ENCODE measurements at places on chromosomes 7 and 10.

DNA sequence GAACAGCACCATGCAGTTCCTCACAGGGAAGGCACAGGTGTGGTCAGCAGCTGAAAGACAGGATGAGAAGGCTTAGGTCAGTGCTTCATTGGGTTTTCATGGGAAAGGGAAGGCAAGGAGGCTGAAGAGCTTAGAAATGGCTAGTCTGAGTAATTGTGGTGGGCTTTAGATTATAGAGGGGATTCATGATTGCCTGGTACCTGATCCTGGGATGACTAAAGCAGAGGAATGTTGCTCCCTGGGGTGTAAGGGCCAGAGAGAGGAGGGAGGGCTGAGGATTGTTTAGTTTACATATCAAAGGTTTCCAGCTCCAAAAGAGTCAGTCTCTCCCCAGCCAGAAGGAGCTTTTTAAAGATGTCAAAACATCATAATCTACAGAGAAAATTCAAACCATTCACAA lies 396.3 kb upstream of the POM121L12 start:
- no peak for DNase-seq

DNA sequence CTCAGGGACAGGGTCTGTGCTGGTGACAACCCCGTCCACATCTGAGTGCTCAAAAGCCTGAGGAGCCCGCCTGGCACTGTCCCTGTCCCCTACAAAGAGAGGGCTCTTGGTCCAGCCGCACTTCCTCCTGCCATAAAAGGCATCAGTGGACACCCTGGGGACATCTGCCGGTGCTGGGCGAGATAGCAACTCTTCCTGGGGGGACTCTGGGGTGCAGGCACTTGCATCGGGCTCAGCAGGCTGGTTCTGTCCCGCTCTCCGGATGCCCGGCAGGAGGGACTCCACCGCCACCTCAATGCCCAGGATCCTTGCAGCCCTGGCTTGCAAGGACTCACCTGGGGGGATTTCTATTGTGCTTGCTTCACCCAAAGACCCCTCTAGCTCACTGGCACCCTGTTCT lies 32.8 kb downstream of the JCAD start:
- DNase-seq: no peak

DNA sequence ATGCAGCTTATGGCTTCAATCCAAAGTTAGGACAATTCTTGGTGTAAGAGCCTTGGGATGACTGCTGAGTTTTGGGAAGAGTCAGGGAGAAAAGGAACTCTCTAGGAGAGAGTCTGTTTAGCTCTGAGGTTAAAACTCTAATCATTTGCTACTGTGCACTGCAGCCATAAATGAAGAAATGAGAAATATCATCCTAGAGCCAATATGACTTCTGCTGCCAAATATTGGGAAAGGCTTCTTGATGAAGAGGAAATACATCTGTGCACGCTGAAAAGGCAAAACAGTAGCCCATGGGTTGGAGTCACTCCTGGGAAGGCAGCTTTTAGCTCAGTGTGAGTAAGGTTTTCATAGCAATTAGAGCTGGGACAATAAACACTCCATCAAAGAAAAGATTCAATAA lies 308.8 kb downstream of the SFMBT2 start:
- no peak for DNase-seq

- no peak for DNase-seq
These were observed 649 bp downstream of the SCD start for GRCh38 chr10:100347568-100348195.

DNA sequence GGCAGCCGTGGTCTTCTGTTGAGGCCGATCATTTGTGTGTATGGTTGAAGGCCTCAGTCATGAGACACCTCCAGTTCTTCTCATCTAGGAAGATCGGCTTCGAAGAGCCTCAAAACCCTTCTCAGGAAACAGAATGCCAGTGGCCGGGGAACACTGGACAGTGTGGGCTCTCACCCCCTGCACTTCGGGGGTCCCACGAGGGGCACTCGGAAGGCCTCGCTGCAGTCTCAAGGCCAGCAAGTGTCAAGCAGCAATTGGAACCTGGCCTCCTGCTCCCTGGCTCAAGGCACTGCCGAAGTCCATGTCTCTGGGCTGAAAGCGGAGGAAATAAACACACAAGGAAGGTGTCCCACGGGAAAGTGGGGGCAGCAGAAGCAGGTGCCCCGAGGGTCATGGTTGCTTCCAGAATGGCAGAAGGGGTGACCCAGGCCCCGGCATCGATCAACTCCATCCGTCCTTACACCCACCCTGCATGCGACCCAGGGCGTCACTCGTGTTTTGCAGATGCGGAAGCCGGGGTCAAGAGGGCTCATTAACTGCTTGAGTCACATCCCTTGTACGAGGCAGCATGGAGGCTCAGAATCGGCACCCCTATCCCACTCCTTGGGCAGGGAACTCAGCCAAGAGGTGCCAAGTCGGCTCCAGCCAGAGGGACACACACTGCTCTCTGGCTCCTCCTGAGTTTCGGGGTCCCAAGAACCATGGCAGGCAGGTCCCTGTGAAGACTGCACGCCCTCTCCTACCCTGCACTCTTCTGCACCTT lies 231.3 kb upstream of the SHH start:
- DNase-seq: no peak

- DNase-seq: no peak
These were observed 105.6 kb downstream of the CTBP2 start for GRCh38 chr10:125054669-125055268.

- DNase-seq: no peak
These were observed 267.3 kb upstream of the LYZL1 start for GRCh38 chr10:29021591-29021990.

DNA sequence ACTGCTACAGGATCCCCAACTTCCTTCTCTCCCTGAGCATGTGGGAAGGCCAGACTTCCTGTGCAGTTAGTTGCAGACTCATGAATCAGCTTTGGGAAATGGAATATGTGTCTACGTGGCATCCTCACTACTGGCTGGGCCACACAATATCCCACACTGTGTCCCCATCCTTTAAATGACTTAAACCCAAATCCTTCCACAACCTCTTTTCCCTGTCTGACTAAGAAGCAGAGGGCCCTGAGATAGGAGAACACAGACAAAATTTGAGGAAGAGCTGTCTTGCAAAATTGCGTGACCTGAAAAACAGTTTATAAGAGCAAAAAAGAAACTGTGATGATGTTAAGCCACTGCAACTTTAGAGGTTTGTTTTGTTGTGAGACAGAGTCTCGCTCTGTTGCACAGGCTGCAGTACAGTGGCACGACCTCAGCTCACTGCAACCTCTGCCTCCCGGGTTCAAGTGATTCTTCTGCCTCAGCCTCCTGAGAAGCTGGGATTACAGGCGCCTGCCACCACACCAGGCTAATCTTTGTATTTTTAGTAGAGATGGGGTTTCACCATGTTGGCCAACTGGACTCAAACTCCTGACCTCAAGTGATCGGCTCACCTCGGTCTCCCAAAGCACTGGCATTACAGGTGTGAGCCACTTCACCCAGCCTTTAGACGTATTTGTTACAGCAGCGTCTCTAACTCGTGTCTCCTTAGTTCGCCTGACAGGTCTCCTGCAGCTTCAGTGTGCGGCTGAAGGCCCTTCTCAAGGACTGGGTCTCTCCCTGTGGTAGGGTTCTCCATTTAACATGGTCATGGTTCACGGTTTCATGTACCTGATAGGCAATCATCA lies 46.9 kb upstream of the SFMBT2 start:
- no peak for DNase-seq

DNA sequence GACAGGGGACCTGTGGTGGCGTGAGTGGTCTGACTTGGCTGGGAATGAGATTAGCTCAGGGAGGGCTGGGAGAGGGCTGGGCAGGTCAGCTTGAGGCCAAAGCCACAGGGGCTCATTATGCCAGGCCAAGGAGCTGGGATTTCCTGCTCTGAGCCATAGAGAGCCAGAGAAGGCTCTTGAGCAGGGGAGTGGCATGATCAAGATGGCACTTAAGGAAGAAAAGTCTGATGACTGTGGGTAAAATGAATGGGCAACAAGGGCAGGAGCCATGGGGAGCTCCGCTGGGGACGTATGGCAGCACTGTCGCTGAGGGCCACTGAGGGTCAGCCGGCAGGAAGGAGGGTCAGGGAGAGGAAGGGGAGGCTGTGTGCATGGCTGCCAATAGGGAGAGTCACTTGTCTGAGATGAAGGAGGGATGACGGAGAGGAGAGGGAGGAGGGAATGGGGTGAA lies 5.8 kb downstream of the ANTXRL start:
- peak; percentile 53 for DNase-seq

- DNase-seq: no peak
These were observed 3.8 kb upstream of the STN1 start for GRCh38 chr10:103921750-103922195.

- DNase-seq: no peak
These were observed 45.7 kb downstream of the PTN start for GRCh38 chr7:137297551-137298463.

DNA sequence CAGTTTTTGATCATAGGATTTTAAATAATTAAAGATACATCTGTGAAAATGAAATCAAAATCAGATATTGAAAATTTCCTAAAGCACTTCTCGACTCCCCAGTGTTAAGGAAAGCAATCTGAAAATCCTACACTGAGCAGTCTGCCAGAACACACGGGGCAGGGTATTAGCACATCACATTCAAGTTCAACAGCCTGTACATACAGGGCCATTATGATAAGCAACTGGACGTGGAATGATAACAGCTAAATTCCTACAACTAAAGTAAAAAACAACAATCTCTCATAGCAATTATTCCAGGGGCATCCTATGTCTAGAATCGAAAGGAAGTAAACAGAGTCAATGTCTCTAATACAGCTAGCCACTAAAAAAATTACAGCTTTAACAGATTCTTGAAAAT lies 31.7 kb downstream of the TRDMT1 start:
- DNase-seq: no peak

- DNase-seq: no peak
These were observed 156.0 kb downstream of the SEMA3D start for GRCh38 chr7:85030893-85031292.

DNA sequence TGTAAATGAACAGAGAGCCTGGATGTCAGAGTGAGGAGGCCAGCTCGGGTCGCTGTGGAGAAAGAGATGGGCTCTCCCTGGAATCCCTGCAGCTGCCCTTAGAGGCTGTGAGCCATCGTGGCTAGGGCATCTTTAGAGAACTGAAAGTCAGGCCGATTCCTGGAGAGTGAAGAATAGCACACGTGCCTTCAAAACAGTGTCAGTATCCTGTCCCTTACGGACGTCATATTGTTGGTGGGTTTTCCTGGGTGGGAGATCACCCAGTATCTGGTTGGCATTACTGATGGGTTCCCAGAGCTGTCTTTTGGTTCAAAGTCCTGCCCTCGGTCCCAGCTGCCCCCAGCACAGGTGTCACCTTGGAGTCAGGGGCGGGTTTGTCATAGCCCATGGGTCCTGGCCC lies 25.3 kb downstream of the IKZF1 start:
- DNase-seq: no peak

- no peak for DNase-seq
These were observed 678.3 kb upstream of the LRRN3 start for GRCh38 chr7:110412614-110413013.

DNA sequence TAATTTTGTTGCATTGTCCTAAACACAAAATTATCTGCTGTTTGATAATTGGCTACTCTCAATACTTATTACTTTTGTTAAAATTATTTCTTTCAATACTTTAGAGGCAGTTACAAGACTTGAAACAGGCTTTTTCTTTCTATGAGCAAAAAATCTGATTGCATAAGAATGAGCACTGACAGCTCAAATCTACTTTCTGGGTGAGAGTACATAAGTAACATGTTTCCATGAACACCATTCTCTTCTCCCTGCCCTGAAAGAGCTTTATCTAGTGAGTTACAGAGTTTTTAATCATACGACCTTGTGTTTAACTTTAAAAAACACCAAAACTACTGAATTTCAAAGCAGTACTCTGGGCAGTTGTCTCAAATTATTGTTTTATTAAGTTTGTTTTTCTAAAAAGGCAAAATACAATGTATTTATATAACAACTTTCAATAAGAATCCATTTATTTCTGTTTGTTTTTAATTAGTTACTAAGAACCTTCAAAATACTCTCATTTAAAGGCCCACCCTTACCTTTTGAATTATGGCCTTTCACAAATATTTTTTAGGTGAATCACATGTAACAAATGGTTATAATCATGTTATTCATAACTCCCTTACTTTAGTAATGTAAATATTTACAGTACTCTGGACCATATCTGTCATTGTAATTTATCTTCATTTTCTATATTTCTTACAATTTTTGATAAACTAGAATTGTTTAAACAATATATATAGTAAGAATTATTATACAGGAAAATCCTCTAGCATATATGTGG lies 23.0 kb upstream of the TFAM start:
- no peak for DNase-seq

DNA sequence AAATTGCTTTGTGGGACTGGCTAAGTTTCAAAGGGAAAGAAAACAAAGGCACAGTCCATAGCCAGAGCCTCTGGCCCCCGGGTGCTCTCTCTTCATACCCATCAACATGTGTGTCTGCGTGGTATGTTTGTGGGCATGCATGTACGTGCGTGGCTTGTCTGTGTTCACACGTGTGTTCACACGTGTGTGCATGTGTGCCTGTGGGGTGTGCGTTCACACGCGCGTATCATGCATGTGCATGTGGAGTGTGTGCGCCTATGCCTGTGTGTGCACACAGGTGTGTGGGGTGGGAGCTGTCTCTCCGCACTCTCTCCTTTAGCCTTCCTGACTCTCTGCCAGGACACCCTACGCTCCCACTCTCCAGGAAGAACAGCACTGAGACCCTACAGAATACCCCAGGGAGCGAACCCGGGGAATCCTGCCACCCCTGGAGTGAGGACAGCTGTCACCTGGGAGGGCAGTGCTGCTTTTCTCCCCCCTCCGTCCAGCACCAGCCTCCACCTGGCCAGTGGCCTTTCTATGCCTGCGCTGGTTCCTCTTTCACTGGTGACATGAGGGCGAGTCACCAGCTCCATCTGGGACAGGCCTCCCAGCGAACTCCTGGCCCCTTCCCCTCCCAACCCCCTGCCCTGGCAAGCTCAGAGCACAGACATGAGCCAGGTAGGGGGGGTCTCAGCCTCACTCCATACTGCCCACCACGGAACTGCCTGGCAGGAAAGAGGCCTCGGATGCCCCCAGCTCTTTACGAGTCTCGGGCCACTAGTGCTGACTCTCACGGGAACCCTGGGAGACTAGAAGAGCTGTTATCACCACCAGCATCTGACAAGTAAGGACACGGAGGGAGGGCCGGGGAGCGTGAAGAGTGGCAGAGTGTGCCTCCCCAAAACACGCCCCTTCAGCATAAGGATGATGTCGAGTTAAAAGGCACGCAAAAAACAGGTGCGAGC lies 16.5 kb downstream of the WDR86 start:
- no peak for DNase-seq

DNA sequence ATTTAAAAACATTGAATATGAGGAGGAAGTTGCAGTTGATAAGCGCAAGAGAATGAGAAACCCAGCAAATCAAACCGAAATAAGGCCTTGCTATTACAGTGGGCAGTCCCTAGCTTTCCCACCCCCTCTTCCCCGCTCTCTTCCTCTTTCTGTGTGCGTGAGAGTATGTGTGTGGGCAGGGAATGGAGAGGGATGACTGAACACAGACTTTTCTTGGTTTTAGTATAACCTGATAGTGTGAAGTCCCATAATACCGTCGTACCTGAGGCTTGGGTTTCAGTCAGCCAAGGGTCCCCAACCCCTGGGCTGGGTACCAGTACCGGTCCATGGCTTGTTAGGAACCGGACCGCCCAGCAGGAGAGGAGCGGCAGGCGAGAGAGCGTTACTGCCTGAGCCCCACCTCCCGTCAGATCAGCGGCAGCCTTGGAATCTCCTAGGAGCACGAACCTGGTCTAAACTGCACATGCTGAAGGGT lies 255.3 kb downstream of the CELF2 start:
- no peak for DNase-seq

- no peak for DNase-seq
These were observed 3.1 kb upstream of the DRGX start for GRCh38 chr10:49398986-49399385.

GRCh38 chr7:14666304-14666703 lies 236.2 kb downstream of the DGKB start:
- DNase-seq: no peak

Data from activated effector memory CD4-positive, alpha-beta T cell treated with anti-CD3 and anti-CD28 coated beads, Interleukin-2, amount 50 U/mL, for 16 hours (primary cell).